ENCODE measurements at places on chromosomes 3 and 15. TPM values are rescaled to one million over a fixed set of nuclear protein-coding genes. Genes with fewer than 3 reads are reported as not detected.
A peak's percentile ranks its signal among the peaks of the same experiment; 100 is the strongest.

Gene MINAR1
- 2.3 TPM for total RNA-seq

Gene HGD
- total RNA-seq, result 27.7 TPM

Gene NR1I2
- 0.22 TPM for total RNA-seq

Gene STRA6
- 0.49 TPM for total RNA-seq

Gene HIGD2B
- total RNA-seq, result not detected

Gene EFCC1
- total RNA-seq, result 0.64 TPM

- no peak for DNase-seq
Measured at GRCh38 chr15:81315452-81316175, 8.3 kb downstream of the STARD5 start.

- no peak for DNase-seq
Measured at GRCh38 chr3:10292505-10293419, at the start of gene GHRL. Gene GHRL (minus strand): TSS chr3:10292947. CDS start chr3:10290180, 2,767 bp downstream.

DNA sequence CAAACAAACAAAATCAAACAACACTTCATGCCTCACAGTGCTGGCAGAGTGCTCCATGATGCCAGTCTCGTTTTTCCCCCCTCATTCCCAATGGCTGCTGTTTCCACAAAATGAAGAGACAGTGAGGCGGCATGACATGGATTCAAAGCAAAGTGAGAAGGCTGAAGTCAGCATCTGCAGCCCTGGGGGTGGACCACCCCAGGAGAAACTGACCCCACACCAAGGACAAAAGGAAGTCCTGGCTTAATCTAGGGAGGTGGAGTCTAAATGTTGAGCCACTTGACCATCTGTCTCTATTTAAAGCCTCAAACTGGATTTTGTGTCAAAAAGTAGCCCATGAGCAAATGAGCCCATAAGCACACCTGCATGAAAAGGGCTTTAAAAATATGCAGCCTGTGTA is 151.2 kb upstream of the RORA start:
- no peak for DNase-seq

GRCh38 chr15:84891339-84891738 is 6.9 kb downstream of the SLC28A1 start:
- no peak for DNase-seq

DNA sequence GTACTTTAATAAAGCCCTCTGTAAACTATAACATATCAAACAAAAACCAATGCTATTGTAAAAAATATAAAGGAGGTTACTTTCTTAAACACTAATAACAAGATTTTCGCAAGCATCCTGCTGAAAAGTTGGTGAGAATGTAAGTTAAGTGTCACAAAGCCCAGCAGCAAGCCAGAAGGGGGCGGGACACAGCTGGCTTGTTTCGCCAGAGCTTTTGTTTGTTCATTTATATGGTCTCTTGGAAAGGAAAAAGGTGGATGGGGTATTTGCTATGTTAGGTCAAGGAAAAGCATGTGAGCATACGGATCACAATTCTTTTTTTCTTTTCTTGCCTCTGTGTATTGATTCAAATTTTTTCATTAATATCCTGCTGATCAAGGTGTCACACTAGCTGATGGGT is 59.9 kb downstream of the HACD2 start:
- DNase-seq, result no peak

DNA sequence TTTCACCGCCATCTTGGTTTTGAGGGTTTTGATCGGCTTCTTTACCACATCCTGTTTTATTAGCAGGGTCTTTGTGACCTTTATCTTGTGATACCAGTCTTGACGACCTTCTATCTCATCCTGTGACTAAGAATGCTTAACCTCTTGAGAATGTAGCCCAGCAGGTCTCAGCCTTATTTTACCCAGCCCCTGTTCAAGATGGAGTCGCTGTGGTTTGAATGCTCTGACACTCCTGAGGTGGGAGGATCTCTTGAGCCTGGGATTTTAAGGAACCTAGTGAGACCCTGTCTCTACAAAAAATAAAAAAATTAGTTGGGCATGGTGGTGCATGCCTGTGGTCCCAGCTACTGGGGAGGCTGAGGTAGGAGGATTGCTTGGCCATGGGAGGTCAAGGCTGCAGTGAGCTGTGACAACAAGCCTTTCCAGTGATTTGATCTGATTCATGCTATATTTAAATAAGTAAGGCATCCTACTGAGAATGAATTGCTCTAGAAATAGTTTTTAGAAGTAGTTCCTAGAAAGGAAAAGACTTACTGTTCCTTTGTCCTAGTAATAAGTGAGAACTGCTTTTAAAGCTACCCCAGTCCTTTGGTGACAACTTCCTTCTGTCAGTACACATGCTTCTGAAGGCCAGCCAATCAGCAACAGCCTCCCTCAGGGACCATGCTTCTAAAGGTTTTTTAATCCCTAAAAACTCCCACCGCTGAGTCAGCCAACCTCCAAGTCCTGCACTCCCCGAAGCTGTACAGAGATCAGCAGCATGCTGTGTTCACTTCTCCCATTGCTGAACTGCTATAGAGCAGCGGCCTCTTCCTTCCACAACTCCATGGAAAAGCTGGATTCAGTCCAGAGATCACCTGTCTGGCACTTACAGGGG is 9.1 kb upstream of the CEMIP start:
- no peak for DNase-seq

DNA sequence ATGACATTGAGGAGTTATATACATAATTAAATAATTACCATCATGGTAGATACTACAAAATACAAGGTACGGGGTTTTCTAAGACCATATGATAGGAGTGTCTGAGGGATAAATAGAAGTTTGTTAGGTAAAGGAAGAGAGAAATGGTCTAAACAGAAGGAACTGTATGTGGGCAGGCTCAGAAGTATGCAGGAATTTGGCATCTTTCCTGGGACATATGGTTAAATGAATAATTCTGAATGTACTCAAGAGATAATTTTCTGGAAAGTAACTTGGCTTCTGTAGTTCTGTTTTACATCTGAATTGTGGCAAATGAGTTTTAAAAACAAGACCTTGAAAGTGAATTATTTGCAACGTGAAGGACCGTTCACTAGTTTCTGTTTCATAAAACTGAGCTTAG is 17.5 kb downstream of the LMCD1 start:
- DNase-seq, result no peak

DNA sequence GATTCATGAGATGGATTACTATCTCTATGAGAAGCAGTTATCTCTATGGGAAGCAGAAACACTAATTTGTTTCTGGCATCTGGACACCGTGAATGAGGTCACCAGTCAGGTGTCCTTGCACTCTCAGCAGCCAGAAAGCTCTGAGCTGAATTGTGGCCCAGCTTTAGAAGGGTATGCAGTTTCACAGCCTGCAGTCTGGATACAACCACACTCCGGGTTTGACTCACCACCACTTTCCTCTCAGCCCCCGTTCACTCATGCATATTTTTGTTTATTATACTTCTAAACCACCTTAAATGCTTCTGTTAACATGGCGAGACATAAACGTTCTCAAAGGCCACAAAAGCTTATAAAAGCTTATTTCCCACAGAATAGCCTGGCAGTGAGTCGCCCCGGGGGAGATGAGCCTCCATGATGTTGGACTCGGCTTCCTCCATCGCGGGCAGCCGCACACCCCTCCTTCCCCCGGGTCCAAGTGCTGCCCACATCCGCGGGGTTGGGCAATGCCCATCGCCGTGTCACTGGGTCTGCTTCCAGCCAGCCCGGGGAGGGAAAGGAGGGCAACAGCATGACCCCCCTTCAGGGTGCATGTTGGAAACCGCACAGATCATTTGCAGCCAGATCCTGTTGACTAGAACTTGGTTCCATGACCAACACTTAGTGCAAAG is 16.8 kb upstream of the SLC41A3 start:
- no peak for DNase-seq

- DNase-seq, result no peak
Measured at GRCh38 chr3:61926923-61927322, 365.6 kb downstream of the PTPRG start.

GRCh38 chr3:83873550-83873949 is 1085.2 kb upstream of the CADM2 start:
- no peak for DNase-seq

- no peak for DNase-seq
Measured at GRCh38 chr3:142929109-142929508, 34.4 kb downstream of the PAQR9 start.

- DNase-seq, result no peak
Measured at GRCh38 chr15:20407553-20407952, 134.0 kb downstream of the GOLGA6L6 start.

- no peak for DNase-seq
Measured at GRCh38 chr3:53189276-53189675, 28.3 kb downstream of the PRKCD start.

GRCh38 chr3:15820911-15821310 is 23.1 kb upstream of the ANKRD28 start:
- DNase-seq, result no peak

- DNase-seq, result no peak
Measured at GRCh38 chr15:97168704-97169475, 791.6 kb upstream of the ARRDC4 start.

GRCh38 chr3:98763076-98763475 is at the start of gene ST3GAL6:
Gene ST3GAL6 (plus strand): TSS chr3:98763340. CDS start chr3:98768441, 5,101 bp downstream.
- no peak for DNase-seq

GRCh38 chr3:156180077-156180476 is 59.7 kb downstream of the KCNAB1 start:
- DNase-seq, result no peak

- no peak for DNase-seq
Measured at GRCh38 chr15:32886459-32886858, 168.7 kb downstream of the GREM1 start.

GRCh38 chr3:188303823-188304222 is 149.9 kb downstream of the LPP start:
- DNase-seq, result no peak

DNA sequence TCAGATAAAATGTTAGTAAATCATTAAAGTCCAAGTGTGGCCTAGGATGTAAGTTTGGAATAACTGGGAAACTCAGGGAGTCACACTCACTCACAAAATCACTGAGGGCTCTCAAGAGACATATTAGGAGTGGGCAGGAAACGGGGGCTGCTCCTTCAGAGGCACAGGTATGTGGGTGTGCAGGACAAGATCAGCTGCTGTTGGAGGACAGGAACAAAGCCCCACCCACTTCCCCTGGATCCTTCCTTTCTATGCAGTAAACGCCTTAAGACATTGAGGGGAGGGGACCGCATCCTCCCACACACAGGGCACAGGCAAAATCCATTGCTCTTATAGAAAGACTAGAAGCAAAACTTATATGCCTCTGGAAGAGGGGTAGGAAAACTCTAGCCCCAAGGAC is 30.2 kb downstream of the TM2D3 start:
- DNase-seq, result no peak

- DNase-seq, result peak; percentile 75
Measured at GRCh38 chr15:74826364-74826819, at the start of gene CPLX3. Gene CPLX3 (plus strand): TSS chr15:74826627. CDS start chr15:74826704, 77 bp downstream.

GRCh38 chr15:65819563-65819960 is 27.5 kb upstream of the DENND4A start:
- DNase-seq, result no peak

DNA sequence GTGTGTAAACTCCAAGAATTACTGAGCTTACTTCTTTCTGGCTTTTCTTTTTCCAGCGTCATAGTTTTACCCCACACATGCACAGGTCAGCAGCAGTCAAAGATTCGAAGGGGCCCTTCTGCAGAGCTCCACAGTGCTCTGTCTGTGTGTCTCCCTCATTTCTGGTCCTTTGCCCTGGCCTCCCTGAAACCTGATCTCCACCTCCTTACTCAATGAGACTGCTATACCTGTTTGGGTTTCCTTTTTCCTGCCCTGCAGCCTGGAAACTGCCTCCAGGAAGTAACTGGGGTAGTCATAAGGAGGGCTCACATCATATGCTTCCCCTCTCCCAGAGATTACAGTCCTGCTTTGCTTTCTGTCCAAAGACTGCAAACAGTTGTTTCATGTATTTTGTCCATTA is 82.8 kb upstream of the TNIK start:
- DNase-seq, result no peak

Measured in pancreas (tissue), 10 donors.